ENCODE measurements at places on chromosomes 2 and 18.

DNA sequence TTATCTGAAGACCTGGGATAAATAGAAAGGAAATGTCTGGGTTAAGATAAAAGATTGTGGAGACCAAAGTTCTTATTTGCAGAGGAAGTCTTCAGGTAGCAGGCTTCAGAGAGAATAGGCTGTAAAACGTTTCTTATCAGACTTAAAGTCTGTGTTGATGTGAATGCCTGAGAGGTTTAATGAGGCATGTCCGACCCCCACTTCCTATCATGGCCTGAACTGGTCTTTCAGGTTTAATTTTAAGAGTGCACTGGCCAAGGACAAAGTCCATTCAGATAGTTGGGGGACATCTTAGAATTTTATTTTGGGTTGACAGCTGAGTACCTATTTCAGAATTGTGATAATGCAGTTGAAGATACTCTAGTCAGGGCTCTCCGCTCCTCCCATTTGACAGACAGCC, 92.1 kb downstream of the ATL2 start:
- DNase-seq: no peak

GRCh38 chr2:172970660-172971059, 105.0 kb upstream of the MAP3K20 start:
- DNase-seq: no peak

DNA sequence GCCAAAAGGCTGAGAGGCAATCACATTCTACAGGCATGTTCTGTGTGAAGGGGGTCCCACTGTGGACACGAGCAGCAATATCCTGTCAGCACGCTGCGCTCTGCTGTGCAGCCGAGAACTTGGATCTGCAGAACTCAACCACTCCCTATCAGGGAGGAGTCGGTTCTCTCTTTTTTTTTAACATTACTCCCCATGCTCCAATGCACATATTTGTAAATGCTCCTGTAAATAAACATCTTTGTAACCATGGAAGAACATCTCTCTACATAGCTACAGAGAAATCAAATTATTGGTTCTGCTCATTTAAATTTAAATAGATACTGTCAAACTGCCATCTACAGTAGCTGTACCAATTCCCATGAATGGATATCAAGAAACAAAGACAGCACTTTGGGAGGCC, 3.0 kb upstream of the ANKRD23 start:
- no peak for DNase-seq

DNA sequence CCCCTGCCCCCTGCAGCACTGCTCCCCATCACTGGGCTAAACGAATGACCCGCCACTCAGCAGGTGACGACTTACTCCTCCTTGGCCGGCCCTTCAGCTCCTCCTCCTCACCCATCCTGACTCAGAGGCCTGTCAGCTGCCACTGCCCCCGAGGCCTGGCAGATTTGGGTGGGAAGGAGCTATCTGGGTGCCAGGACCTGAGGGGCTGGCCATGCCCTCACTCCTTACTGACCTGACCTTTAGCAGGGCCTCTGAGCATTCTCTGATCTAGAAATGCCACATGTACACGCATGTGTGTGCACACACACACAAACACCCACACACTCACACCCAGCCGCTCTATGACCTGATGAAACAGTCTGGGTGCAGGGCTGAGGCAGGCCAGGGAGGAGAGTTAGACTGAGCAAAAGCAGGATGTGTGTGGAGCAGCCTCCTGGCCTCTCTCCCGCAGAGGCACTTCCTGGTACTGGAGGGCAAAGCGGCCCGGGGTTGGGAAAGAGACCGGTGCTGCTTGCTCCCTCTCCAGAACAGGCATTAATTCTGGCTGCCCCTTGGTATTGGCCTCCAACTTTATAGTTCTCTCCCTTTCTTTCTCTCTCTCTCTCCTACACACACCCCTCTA, 68.0 kb downstream of the ZFP36L2 start:
- no peak for DNase-seq

DNA sequence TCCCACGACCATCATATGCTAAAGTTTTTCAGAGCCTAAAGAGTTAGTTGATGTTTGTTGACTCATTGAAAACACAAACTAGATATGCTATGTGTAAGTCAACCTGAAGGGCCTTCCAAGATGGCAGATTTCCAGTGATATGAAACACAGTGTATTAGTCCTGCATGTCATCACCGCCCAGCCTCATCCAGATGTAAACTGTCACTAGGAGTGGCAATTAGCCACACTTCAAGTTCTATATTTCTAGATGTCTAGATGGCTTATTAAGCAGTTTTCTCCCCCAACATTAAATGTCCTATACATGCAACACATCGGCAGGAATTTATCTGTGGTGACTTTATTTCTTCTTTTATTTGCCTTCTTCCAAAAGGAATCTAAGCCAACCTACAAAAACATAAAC, 444.1 kb upstream of the SMIM21 start:
- DNase-seq: no peak

DNA sequence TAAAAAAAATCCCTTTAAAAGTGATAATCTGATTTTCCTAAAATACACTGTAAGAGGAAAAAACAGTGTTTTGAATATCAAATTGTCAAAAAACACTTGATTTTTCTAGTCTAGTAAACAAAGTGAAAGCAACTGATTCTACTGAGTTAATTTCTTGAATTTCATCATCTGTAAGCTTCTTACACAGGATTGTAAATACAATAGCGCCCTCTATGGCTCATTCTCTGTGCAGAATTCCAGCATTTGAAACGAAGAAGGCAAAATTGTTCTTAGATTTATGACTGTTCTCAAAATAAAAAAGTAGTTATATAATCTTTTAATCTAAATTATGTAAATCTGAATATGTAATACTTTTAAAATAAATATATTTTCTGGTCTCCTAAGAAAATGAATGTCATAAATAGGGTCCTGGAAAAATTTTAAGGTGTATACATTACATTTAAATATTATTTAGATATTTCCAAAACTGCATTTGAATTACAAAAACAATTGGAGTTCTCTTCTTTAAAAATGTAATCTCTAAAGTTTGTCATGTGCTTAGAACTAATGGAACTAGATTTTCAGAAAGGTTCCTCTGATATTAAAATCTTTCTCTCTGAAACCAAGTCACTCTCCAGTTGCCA, 176.9 kb upstream of the MC4R start:
- DNase-seq: peak; percentile 57

DNA sequence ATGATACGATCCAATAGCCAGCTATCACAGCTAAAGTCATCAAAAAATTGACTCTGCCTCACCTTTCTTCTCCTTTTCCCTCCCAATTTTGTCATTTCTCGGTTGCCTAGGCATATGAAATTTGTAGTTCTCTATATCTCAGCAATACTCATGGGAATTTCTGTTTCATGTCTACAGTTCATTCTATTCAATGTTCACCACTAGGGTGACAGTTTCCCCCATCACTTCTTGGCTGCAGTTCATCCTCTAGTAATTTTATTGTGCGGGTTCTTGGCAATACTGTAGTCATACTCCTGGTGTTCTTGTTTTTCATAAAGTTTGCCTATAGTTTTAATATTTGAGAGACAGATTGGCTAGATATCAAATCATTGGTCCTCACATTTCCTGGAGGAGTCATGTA, 872.2 kb upstream of the ID2 start:
- no peak for DNase-seq

DNA sequence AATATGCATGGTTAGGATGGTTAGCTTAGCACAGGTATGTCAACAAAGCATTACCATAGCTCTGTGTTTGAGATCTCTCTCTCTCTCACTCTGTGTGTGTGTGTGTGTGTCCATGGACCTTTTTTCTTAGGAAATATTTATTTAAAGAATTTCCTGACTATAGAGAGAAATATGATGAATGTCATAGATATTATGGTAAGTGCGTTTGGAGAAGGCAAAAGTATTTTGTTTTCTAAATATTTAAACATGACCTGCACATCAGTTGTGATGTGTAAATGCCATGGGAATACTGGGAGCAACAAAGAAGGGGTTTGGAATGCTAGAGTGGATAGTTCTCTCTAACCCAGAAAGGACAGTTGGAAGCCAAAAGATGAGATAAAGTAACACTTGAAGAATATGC, 3.9 kb upstream of the TMEM178A start:
- no peak for DNase-seq

DNA sequence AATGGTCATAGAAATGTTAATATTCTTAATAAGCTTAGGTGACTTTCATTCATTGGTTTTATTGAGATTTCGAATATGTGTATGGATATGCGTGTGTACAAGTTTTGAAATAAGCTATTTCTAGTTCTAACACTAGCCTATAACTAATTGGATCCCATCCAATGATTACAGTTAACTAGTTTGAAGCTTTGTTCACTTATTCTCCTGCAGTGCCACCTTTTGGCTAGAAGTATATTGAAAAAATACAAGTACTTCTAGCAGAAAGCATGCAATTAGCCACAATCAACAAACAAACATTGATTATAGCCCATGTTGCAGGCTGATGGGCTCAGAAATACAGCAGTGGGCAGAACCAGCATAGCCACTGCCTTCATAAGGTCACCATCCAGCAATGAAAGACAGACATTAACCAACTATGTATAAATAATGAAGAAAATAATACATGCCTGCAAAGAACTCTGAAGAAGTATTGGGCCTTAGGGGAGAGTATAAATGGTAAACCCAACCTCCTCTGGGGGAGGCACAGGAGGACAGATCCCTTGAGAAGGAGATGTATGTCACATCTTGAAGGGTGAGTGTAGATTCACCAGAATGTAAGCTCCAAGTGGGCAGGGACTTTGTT, 5.1 kb upstream of the PIEZO2 start:
- DNase-seq: peak; percentile 44

DNA sequence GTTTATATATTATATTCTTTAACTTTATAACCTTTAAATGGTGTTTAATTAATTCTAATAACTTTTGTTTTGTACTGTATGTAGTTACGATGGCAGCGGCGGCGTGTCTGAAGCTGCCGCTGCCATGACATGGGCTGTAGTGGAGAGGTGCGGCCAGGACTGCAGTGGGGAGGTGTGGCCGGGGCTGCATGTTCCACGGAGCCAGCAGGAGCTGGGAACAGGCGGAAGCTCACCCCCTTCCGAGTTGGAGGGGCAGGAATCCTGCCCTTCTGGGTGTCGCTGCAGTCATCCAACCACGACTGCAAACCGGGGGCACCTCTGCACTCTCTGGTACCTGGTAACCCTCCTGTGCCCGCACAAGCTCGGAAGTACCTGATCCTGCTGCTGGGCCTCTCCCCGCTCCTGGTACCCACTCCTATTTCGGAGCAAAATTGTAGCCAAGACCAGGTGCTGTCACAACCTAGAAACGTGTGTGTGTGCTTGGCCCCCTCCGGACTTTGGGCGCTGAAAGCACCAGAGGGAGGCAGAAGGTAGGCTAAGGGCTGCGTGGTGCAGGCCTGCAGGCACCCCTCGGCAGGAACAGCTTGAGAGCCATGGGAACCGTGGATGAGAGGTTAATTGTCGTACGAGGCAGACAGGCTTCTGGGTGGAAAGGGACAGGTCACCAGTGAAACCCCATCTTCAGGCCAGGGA, 1329.7 kb upstream of the SLC39A10 start:
- no peak for DNase-seq

GRCh38 chr2:105815401-105815800, 70.7 kb downstream of the NCK2 start:
- DNase-seq: no peak

GRCh38 chr18:189254-189653, 30.9 kb downstream of the USP14 start:
- no peak for DNase-seq

DNA sequence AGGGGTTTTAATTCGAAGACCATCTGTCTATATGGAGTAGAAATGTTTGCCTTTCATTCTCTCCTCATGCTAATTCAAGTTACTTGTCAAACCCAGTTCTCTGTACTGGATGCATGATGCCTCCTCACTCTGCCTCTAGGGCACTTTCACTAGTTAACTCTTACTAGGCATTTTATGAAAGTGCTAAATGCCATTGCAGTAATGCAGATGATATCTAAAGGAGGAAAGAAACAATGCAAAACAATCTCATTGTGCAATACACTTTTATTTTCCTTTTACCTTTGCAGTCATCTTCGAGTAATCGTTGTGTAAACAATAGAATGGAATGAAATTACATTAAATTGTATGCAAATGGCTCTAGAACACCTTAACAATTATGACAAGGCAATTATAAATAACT, 293.6 kb downstream of the STK39 start:
- DNase-seq: no peak

- no peak for DNase-seq
Measured at GRCh38 chr2:165193178-165193777, 10.6 kb downstream of the SCN3A start.

- DNase-seq: no peak
Measured at GRCh38 chr2:33665039-33665438, 65.9 kb upstream of the FAM98A start.

- DNase-seq: no peak
Measured at GRCh38 chr2:120791962-120792297, 56.3 kb downstream of the GLI2 start.

- peak; percentile 63 for DNase-seq
Measured at GRCh38 chr18:24560511-24560981, 100.1 kb downstream of the HRH4 start.

- no peak for DNase-seq
Measured at GRCh38 chr18:36610661-36611060, 218.1 kb downstream of the TPGS2 start.

DNA sequence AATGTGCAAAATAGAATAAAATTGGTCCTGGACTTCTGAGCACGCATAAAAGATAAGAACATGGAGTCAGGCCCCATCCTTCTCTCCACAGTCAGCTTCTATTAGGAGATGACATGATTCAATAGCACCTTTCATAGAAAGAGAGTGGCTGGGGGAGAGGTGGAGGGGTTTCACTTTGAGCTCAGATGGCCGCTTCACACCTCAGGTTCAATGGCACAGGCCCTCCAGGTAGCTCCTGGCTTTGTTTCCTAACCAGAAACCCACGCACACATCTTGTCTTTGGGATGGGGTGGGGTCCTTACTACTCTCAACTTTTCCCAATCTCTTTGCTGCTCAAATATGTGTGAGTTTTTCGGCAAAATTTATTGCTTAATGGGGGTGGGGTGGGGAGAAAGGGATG, 332.3 kb downstream of the CLIP4 start:
- DNase-seq: no peak

DNA sequence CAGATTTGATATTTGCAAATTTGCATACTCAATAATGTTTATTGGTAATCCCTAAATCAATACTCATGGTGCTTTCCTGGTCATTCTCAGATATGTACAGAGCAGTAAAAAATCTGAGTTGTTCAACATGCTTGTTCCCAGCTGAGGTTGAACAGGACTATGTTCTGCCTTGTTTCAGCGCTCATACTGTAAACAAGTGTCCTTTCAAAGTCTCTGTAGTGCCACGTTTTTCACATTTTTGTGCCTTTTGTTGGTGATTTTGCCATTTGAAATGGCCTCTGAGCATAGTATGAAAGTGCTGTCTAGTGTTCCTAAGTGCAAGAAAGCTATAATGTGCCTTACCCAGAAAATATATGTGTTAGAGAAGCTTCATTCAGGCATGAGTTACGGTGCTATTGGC, 16.0 kb upstream of the GATA6 start:
- DNase-seq: no peak

GRCh38 chr2:55511508-55512124, 7.9 kb upstream of the CFAP36 start:
- peak; percentile 25 for DNase-seq

GRCh38 chr2:146003337-146003736, 1483.4 kb upstream of the ZEB2 start:
- no peak for DNase-seq
